ENCODE measurements at places on chromosomes 7 and 10.
A peak's percentile ranks its signal among the peaks of the same experiment; 100 is the strongest.

DNA sequence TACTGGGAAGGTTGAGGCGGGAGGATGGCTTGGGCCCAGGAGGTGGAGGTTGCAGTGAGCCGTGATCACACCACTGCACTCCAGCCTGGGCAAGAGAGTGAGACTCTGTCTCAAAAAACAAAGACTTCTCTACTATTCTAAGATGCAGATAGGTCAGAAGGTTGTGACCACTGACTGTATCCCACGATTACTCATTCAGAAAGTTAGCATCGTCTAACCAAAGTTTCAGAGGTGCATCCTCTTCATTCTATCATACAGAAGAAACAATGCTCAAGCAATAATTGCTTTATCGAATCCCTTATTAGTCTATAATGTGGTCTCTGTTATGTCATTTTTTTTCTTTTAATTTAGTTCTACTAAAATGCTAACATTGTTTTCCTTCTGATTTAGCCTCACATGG lies 348.7 kb upstream of the LRGUK start:
- no peak for DNase-seq

- no peak for DNase-seq
These were observed 305.1 kb upstream of the CSTF2T start for GRCh38 chr10:52004342-52004949.

DNA sequence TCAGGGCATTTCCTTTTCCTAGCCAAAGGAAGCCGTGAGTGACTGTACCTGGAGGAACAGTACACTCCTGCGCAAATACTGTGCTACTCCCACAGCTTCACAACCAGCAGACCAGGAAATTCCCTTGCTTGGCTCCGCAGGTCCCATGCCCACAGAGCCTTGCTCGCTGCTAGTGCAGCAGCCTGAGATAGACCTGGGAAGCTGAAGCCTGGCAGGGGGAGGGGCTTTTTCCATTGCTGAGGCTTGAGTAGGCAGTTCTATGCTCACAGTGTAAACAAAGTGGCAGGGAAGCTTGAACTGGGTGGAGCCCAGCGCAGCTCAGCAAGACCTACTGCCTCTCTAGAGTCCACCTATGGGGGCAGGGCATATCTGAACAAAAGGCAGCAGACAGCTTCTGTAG lies 291.2 kb downstream of the HGF start:
- peak; percentile 43 for DNase-seq

DNA sequence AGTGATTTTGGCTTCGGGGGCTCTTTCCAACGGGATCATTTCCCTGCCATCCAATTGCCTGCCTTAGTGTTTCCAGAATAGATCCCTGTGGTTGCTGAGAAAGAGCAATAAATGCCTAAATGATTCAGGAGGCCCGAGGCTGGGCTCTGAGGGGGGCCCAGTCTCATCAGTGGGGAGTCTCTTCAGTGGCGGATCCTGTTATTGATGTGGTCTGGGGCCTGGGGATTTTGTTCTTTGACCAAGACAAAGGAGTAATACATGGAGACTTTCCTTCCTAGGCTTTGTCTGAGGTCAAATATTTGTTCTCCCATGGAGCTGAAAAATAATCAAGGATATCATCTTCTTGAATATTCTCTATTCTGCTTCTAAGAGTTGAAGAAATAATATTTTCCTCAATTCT lies 40.8 kb downstream of the TAS2R41 start:
- DNase-seq = no peak

DNA sequence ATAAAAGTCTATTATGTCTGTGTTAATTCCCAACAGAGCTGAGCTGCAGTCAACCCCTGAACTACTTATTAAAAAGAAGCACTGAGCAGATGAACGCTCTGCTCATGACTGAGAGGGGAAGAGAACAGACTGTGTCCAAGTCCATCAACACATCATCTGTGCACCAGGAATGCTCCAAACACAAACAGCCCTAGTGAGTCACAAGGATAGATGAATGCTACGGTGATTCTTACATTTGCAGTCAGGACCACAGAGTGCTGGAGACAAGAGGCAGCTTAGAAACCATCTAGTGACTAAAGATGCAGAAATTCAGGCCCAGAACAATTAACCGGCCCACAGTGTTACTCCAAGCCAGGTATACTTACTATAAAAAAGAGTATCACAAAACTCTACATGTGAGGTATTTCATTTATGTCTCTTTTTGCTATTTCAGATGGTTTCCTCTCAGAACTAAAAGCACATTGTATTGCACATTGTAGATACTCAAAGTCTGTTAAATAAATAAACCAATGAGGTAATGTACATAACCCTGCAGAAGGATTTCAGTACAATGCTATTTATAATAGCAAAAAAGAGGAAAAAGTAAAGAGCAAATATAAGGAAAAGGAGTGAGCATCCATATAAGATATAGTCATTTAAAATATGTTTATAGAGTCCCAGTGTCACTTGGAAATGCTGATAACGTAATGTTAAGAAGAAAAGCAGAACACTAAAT lies 159.2 kb downstream of the KCNMA1 start:
- no peak for DNase-seq

- DNase-seq = no peak
These were observed 44.7 kb downstream of the IMMP2L start for GRCh38 chr7:111517549-111517951.

DNA sequence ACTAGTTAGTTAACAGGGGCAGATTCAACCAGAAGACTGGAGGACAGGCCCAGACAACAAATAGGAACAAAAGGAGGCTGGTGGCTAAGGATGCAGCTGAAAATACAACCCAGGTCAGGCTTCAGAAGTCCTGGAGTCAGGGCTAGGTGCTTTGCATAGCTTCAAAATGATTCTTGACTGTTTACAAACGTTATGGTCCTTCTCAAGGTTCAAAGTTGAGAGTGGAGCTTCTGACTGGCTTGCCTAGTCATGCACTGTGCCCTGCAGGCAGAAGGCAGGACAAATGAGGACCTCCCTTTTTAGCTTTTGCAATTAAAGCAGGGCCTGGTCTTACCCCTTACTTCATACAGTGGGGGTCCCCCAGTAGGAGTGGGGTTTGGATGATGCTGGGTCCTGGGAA lies 4.4 kb upstream of the CDH23 start:
- DNase-seq = no peak

Data from NT2/D1 (cell line).